ENCODE measurements at places on chromosomes 12 and 14.

- DNase-seq: peak; percentile 27
Observed at GRCh38 chr12:31849090-31849687, 110.0 kb upstream of the RESF1 start.

DNA sequence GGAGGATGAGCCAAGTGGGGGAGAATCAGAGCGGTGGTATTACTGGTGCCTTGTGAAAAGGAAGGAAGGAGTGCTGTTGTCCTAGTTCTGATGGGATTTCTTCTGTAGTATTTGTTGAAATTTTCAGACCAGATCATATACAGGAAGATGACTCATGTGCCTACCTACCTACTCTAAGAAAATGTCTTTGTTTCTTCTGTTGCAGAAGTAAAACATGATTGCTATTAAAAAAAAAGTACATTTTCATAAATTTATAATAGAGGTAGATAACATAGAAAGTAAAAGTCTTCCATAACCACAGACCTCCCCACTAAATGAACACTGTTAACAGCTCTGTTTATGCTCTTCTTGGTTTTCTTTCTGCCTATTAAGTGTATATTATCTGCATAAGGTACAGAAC is 26.9 kb downstream of the SAMD4A start:
- peak; percentile 56 for DNase-seq

- no peak for DNase-seq
Observed at GRCh38 chr12:5204271-5204670, 160.6 kb downstream of the KCNA5 start.

- DNase-seq: no peak
Observed at GRCh38 chr12:84653482-84653881, 259.1 kb downstream of the SLC6A15 start.
